ENCODE measurements at places on chromosomes 16 and 17.

GRCh38 chr16:31008149-31008548 lies 2.3 kb downstream of the STX1B start:
- no peak for DNase-seq

DNA sequence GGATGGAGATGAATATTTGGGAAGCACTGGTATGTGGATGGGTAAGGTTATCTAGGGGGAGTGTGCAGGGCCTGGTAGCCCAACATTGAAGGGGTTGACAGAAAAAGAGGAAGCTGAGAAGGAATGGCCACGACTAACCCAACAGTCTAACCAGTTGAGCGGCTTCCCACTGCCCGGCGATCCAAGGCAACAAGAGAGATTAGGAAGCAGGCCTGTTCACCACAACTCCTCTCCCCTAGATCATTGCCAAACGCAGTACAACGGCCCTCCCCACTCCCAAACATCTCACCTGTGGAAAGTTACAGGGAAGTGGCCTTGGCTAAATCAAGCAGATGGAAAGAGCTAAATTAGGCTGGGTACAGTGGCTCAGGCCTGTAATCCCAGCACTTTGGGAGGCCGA lies 11.2 kb upstream of the RANGRF start:
- DNase-seq: no peak

GRCh38 chr17:81576621-81577277 lies 24.6 kb upstream of the FAAP100 start:
- DNase-seq: no peak

DNA sequence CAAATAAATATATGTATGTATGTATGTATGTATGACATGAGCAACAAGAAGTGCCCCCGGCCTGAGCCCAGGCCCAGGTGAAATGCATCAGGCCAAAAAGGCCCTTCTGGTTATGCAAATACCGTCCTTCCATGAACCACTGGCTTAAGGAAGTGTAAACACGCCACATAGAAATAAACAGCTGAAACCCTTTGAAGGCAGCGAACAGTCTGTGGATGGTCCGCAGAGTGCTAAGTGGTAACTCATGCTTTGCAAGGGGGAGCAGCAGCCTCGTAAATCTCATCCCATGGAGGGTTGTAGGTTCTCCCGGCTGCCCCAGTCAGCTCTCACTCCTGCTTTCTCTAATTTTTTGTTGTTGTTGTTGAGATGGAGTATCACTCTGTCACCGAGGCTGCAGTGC lies 36.7 kb downstream of the COTL1 start:
- DNase-seq: no peak

- no peak for DNase-seq
These were observed 49.6 kb upstream of the SIAH1 start for GRCh38 chr16:48434653-48435317.

- DNase-seq: no peak
These were observed 19.8 kb upstream of the ADCY7 start for GRCh38 chr16:50246299-50247122.
